CD4-positive, alpha-beta memory T cell (primary cell): ENCODE measurements at places on chromosomes 1 and 21.

- no peak for DNase-seq
These were observed 121.5 kb downstream of the CASZ1 start for GRCh38 chr1:10674700-10675609.

GRCh38 chr1:55329091-55329490 lies 113.9 kb upstream of the USP24 start:
- DNase-seq = no peak

- no peak for DNase-seq
These were observed 3.3 kb upstream of the IL23R start for GRCh38 chr1:67162954-67163353.

- DNase-seq = no peak
These were observed 1.3 kb downstream of the ADAMTS1 start for GRCh38 chr21:26843933-26844257.

DNA sequence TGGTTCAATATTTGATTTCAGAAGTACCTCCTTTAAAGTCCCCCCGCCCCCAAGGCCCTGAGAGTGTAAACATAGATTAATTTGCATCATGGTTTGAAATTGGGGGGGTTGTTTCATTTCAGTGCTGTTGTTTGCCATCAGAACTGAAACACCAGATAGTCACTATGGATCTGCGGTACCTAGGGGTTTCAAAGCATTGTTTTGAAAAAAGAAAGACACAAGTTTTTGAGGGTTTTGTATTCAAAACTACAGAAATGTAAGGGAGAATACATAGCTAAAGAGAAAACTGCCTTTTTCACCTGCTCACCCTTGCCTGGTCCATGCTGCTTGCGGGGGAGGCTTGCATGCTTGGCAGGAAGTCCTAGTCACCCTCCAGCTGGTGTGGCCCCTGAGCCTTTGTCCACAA lies 59.3 kb downstream of the ACP6 start:
- no peak for DNase-seq

DNA sequence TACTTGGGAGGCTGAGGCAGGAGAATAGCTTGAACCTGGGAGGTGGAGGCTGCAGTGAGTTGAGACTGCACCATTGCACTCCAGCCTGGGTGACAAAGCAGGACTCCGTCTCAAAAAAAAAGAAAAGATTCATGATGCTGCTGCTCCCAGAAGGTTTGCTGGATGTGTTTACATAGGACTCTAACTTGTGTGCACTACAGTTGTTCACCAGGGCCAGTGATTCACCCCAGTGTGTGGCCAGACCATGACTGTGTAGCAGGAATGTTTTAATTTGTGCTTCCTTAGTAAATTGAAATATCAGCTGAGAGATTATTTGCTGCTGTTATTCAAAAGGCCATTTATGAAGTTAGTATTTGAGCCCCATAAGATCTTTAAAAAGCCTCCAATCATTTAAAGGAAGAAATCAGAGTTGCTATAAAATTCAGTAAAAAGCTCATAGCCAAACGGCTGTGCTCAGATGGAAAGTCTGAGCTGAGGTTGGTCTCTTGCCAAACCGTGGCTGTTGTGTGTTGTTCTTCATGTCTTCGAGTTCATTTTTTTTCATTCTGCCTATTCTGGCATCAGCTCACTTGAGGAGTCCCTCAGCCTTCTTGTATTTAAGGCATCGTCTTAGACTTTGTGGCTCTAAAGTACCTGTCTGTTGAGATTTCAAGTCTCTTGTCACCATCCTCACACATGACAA lies 18.1 kb upstream of the PGD start:
- DNase-seq = no peak

- no peak for DNase-seq
These were observed 5.7 kb downstream of the TEX38 start for GRCh38 chr1:46677339-46677738.

DNA sequence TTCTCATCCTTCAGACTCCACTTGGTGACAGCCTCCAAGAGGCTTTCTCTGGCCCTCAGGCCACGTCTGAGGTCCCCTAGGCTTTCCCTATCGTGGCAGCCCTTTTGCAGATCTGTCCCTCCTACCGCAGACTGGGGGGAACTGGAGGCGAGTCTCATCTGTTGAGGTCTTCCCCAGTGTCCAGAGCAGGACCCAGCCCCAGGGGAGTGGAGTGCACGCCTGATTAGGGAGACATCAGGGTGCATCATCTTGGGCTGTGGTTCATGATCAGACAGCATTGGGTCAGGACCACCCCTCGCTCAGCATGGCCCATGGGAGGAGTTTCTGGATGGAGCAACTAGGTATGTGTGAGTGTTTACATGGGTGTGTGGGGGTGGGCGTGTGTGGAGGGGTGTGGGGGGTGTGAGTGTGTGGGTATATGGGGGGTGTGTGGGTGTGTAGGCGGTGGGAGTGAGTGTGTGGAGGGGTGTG lies 8.5 kb upstream of the MATN1 start:
- no peak for DNase-seq

GRCh38 chr1:99599678-99600175 lies 46.2 kb upstream of the PALMD start:
- no peak for DNase-seq

- no peak for DNase-seq
These were observed 106.9 kb upstream of the LYPLAL1 start for GRCh38 chr1:219066631-219067349.

DNA sequence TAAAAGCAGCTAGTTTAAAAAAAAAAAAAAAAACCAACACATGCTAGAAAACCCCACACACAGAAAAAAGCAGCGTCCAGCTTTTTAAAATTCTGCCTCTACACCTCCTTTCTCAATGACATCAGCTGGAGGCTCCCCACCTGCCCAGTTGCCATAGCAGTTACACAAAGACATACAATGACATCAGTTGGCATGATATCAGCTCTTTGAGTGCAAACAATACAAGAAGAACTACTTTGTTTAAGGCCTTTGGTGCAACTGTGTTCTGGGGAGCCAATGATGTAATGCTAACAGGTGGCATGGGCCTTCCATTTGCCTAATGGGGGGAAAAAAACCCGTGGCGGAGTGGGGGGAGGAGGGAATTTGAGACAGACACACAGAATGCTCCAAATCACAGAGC lies 32.9 kb downstream of the DUSP10 start:
- DNase-seq = peak; percentile 94

DNA sequence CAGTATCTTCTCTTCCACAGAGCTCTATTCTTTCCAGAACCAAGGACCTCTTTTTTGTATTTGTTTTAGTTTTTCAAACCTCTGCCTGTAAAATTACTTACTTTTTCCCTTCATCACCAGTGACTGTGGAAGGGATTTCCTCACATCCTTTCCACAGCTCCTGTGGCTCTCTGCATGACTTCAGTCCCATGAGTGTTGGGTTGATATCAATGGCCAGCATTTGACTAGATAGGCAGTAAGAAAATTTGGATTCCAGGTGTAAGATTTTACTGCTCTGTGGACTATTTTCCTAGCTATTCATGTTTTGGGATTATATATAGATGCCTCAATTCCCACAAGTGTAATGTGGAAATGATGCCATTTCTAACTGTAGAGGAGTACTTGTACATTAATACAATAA lies 171.5 kb upstream of the PTBP2 start:
- no peak for DNase-seq

DNA sequence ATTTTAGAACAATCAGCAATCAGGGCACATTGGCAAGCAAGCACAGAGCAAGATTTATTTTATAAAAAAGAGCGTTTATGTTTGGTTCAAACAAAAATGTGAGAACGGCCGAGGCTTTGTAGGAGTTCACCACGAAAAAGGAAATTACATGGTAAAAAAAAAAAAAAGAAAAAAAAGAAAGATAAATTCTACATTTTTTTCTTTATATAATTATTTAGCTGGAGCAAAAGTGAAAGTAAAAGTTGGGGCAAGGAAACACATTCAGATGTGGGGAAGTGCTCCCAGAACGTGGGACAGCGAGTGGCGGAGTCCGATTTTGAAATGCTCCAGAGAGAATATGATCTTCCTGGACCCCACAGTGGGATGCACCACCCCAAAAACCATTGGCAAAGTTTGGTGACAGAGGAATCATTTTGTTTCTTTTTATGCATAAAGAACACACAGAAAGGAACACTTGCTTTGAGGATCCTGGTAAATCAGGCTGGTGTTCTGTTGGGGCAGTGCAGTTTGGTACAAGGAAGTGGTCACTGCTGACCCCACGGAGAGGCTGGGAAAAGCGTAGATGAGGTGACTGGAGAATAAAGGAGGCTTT lies 16.3 kb upstream of the ATP5PO start:
- no peak for DNase-seq

DNA sequence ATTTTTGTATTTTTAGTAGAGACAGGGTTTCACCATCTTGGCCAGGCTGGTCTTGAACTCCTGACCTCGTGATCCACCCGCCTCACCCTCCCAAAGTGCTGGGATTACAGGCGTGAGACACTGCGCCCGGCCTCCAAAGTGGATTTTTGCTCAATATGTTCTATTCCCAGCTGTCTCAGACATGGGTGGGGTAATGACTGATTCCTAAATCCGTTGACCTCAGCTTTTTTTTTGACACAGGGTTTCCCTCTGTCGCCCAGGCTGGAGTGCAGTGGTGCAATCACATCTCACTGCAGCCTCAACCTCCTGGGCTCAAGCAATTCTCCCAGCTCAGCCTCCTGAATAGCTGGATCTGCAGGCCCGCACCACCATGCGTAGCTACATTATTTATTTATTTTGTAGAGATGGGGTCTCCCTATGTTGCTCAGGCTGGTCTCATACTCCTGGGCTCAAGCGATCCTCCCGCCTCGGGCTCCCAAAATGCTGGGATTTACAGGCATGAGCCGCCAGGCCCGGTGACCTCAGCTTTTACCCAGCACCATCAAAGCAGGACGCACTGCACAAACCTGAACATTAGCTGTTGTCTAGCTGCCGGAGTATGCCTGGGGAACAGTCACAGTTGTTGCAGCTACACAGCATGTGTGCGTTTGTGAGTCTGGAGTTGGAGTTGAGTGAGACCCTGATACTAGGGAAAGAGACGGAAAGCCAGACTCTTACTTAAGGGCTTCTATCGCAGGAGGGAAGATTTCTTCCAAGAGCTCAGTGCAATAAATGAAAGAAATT lies 43.7 kb upstream of the PSEN2 start:
- DNase-seq = no peak

DNA sequence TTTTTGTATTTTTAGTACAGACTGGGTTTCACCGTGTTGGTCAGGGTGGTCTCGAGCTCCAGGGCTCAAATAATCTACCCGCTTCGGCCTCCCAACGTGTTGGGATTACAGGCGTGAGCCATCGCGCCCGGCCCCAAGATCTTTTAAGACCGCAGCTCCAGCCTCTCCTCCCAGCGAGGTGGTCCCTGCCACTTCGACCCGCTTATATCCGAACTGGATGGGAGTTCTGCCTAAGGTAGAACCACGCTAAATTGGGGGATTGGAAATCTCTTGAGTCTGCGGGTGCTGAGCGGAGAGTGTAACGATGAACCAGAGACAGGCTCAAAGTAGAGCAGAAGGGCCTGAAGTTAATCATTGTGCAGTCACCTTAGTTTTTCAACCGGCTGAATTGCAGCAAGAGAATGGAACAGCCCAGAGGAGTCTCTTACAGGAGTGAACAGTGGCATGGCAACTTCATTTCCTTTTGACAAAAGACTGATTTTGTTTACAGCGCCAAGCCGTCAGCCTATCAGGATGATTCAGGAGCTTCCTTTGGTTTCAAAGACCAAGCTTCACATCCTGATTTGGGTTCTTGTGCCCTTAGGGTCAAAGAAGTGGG lies 726 bp upstream of the CYB5R1 start:
- DNase-seq = peak; percentile 21

- no peak for DNase-seq
These were observed 157.6 kb downstream of the PGBD5 start for GRCh38 chr1:230268371-230269170.

GRCh38 chr1:154186177-154186576 lies 5.7 kb downstream of the TPM3 start:
- peak; percentile 60 for DNase-seq

- peak; percentile 79 for DNase-seq
These were observed 27.2 kb upstream of the TINAGL1 start for GRCh38 chr1:31548907-31549808.

DNA sequence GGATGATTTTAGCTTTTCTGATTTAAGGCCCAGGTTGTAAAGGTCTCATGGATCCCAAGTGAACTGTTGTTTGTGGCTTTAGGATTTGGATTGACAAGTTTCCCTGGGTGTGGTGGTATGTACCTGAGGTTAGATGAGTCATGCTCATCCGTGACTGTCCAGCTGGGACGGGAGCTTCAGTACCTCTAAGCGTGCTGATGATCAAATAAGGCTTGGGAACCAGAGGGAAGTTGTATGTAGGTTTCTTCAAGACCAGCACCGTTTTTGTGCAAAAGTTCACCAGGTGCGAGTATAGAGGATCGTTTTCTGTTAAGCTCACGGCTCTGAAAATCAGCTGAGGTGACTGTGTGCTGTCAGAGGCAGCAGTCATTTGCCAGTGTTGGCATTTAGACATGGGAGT lies 19.8 kb downstream of the PLA2G2E start:
- no peak for DNase-seq

GRCh38 chr1:81878538-81878937 lies 77.8 kb downstream of the ADGRL2 start:
- DNase-seq = no peak

GRCh38 chr1:209238356-209238755 lies 345.2 kb upstream of the CAMK1G start:
- no peak for DNase-seq

DNA sequence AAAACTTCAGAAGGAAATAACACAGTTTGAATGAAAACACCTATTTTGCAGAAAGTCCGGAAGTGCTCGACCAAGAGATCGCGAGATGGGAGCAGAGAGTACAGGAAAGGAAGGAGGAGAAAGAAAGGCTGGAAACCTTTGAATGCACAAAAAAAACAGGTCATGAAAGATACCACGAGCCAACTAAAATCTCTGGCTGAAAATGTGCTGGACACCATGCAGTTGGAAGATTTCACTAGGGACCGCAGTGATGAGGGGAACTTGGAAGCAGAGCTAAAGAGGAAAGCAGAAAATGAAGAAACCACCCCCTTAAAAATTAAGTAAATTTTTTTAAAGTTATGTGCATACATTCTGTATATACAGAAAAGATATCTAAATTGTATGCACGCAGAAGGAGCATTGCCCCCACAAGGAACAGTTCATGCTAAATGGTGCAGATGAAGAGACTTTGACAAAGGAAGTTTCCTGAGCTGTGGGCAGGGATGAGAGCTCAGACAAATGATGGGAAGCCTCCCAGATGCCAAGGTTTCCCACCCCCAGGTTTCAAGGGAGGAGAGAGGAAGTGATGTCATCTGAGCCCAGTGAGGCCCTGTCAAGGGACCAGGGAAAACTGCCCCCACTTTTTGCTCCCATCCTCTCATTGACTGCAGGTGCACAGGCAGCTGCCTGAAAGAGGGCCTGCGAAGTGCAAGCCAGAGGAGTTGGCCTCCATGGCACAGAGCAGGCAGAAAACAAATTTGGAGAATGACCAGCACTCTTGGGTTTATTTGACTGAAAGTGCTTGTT lies 52.5 kb downstream of the ETS2 start:
- DNase-seq = no peak

DNA sequence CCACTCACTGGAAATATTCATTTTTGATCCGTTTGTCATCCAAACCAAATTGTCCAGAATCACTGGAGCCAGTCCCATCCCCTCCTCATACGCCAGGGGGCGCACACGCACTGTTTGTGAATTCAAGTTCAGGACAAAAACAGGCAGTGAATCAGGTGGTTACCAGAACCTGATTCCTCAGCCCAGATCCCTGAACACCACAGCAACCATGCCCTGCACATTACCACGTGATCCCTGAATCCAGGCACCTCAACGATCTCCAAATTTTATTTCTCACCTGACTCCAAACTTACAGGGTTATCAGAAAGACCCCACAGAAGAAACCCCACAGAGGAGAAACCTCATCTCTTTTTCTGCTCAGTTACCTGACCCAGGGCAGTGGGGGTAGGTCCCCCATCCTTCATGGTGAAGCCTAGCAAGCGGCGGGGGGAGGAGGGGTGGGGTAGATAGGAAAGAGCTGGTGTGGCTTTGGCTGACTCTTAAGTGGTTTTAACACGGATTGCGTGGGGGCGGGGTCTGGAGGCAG lies 1.4 kb upstream of the PTPRF start:
- peak; percentile 75 for DNase-seq
